A549 (cell line): ENCODE measurements at places on chromosomes 7 and 10.

GRCh38 chr7:1422512-1423263 is 36.6 kb downstream of the MICALL2 start:
- DNase-seq = no peak

- DNase-seq = no peak
Observed at GRCh38 chr7:25624051-25624450, 395.8 kb upstream of the NPVF start.

- no peak for DNase-seq
Observed at GRCh38 chr7:27141137-27141922, 2.2 kb downstream of the HOXA5 start.

DNA sequence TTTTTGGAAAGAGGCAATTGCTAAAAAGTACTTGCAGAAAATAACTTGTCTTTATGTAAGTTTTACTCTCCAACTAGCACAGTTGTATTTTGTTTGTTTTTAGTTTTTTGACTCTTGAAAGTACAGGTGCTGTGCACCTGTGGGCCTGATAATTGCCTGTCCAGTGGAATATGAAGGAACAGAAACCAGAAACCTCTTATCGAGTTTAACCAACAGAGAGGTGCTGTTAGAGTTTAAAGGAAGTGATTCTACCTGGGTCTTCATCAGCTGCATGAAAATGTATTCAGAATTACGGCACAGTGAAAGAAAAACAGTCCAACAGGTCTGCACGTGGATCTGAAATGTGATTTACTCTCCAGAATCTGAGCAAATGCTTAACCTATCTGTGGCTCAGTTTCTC is 326.6 kb upstream of the POM121L12 start:
- no peak for DNase-seq

DNA sequence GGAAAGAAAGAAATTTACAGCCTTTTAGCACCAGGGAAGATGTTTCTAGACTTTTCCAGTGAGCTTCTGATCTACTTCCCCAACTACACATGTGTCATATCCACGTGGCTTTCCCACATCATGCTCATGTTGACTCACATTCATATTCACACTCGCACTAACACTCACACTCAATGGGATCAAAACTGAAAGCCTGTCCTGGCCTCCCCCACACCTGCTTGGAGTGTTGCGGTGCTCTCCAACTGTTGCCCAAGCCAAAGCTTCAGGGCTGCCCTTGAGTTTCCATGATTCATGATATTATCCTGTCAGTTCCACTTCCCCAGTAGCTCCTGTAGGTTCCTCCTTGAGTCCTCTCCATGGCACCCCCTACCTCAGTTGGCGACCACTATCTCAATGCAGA is 444.4 kb downstream of the GATA3 start:
- no peak for DNase-seq

- DNase-seq = no peak
Observed at GRCh38 chr10:31723106-31723750, 205.4 kb downstream of the ARHGAP12 start.

DNA sequence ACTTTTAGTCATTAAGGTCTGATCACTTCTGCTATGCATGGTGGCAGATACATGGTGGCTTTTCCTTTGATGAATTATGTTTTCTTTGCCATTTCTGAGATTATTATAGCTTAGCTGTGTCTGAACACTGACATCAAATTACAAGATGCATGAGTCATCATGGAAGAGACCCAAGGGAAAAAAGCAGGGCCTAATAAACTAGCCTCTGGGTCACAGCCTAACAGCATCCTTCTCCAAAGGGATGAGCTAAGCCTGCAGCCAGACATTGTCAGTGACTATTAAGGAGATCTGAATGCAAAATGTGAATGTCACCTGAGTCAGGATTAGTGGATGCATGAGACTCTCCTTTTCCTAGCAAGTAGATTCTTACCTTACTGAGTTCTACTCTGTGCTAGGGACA is 19.1 kb upstream of the OGDHL start:
- no peak for DNase-seq

DNA sequence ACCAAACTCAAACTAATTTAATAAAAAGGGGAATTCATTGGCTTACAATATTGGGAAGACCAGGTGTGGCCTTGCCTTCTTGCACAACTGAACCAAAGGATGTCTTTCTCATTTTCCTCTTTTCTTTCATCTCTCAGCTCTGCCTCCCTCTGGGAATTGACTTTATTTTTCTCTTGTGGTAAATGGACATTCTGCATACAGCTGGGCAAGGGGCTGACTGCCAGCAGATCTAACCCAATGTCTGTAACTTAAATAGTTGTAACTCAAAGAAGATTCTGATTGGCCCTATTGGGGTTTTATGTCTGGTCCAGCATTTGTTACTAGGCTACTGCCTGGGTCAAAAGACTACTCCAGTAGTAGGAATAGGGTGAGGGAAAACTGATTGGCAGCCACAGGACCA is 15.3 kb downstream of the PTTG1IP2 start:
- no peak for DNase-seq

- DNase-seq = no peak
Observed at GRCh38 chr7:132495936-132496335, 80.3 kb downstream of the PLXNA4 start.

- no peak for DNase-seq
Observed at GRCh38 chr7:45979275-45980180, 58.5 kb upstream of the IGFBP3 start.

DNA sequence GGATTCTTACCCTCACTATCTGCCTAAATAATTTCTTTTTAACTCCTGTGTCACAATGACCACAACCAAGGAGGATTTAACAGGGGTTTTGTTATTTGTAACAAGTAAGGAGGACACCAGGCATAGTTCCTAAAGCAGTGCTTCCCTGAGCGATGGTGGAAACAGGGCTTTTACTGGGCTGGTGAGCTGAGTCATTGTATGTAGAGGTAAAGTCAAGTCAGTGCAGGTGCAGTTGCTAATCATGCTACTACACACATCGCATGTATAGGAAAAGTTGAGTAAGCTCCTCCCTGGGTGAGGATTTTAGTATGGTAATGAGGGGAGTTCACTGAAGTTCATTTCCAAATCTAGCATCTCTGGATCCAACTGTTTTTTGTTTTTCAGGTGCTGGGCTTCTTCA is 22.9 kb upstream of the ABCA13 start:
- DNase-seq = no peak

DNA sequence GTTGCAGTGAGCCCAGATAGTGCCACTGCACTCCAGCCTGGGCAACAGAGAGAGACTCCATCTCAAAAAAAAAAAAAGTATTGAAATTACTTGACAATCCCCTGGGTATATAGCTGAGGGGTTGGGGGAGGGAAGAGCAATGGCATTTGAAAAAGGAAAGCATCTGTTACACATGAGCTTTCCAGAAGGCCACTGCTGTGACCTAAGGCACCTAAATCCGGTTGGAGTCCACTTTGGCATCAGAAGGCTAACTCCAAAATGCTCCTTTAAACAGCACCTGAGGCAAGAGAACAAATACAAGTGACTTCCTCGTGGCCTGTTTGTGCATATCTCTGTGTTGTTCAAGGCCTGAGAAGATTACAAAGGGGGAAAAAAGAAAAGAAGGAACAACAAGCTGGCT is 74.8 kb upstream of the PALS2 start:
- DNase-seq = no peak

DNA sequence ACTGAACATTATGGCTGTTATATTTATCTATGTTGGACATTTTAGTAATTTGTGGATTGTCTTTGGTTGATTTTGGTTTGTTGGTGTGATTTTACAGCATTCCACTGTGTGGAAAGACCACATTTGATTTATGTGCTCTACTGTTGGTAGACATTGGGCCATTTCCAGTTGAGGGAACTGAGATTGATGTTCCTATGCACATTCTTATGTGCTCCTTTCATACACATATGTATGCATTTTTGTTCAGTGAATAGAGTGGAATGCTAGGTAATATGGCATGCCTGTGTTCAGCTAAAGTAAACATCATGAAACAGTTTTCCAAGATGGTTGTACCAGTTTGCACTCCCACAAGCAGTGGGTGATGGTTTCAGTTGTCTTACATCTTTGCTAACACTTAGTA is 15.1 kb downstream of the CACNB2 start:
- DNase-seq = no peak

DNA sequence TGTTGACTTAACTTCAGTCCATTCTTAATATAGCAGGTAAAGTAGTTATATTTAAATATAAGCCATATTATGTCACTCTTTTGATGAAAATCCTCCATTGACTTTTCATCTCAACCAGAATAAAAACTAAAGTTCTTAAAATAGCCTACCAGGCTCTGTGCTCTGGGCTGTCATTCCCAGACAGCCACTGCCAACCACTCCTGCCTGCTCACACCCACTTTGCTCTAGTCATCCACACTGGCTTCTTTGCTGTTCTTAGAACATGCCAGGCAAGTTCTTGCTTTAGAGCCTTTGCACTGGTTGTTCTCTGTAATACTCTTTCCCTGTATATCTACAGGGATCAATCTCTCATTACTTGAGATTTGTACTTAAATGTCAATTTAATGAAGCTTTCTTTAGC is 80.6 kb downstream of the ZEB1 start:
- DNase-seq = no peak

GRCh38 chr7:139595806-139596205 is 72.3 kb downstream of the CLEC2L start:
- no peak for DNase-seq

DNA sequence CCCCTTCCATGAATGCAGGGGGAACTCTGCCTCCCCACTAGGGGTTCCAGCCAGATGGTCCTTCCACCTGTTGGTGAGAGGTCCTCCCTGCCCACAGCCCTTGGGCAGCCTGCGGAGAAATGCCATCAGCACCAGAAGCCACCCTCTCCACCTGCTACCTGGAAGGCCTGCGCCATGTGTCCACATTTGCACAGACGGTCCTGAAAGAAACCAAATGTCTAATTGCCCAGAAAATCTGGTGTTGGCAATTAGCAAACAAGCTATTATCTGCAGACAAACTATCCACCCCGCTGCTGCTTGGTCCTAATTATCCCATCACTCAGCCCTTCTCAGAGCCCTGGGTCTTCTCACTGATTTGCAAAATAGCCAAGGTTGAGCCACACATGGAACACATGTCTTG is 32.3 kb downstream of the HSPA12A start:
- DNase-seq = no peak

DNA sequence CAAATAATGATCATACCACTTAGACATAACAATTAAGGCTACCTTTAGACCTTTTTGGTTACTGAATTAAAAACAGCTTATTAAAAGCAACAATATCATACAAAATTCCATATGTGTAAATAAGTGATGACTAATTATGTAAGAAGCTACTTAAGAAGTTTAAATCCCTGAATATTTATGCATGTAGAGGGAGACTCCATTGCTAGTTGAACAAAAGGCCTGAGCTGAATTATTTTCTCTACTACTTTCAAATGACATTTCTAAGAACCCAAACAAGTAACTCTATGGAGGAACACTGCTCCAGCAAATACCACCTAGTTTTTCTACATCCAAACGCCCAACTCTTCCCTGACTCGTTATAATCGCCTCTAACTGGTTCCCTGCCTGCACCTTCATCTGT is 31.5 kb downstream of the EPC1 start:
- no peak for DNase-seq

DNA sequence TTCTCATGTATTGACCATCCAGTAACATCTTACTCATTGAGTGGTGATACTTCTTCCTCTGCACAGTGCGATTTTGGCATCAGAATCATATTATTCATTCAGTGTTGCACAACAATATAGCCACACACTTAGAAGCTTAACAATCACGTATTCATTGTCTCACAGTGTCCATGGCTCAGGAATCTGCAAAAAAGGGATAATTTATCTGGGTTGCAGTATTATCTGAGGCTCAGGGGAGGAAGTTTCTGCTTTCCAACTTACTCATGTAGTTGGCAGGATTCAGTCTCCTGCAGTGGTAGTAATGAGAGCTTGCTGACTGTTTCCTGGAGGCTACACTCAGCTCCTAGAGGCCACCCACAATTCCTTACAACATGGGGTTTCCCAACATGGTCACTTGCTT is 803.6 kb downstream of the SORCS1 start:
- DNase-seq = no peak

- DNase-seq = no peak
Observed at GRCh38 chr7:122942059-122942458, 53.4 kb downstream of the TAS2R16 start.

DNA sequence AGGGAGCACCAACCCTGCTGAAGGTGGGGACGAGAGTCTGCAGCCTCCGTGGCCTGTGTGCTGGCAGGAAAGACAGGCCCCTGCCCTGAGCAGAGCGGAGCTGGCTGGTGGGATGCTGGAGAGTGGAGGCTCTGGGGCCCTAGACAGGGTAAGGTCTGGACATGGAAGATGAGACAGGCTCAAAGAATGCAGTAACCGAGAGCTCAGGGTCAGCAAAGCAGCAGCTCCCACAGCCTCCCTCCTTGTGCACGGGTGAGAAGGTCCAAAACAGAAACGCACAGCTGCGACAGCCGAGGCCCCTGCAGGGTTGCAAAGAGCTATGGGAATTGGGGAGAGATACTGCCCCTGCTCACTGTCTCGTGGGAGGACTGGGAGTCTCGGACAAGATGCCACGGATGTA is 80.5 kb downstream of the TNS3 start:
- no peak for DNase-seq

DNA sequence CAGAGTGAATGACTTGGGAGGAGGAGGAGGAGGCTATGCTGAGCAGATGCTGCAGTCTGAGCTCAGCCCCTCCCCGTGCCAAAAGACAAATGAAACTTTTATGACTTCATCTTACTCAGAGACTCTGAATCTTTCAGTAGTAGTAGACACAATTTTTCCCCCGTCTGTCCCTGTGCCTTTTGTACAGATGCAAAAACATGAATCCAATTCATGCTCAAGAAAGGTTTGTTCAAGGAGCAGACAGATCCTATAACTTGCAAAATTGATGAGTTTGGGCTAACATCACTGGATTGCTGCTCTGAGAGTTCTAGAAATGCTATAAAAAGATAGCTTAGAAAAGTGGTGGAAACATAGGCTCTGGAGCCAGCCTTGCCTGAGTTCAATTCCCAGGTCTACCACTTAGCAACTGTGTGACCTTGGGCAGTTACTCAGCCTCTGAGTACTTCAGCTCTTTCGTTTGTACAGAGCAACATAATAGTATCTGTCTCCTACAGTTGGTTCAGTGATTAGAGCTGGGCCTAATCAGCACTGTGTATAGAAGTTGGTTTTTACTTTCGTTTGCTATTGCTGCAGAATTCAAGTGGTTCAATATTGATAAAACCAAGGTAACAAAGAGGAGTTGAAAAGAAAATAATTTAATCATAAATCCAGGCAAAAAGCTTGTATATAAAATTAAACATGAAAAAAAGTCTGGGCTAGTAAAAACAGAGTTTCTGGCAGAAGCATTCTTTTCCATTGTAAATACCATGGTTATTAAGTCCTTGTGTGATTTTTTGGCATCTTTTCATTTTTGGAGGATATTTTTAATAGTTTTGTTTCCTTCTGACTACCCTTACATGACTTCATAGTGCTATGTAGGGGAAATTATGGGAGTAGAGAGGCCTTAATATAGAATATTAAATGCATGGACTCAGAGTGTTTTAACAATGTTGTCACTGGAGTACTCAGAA is 174.2 kb upstream of the ZNF32 start:
- no peak for DNase-seq
